ENCODE measurements at places on chromosomes 3 and 15.

DNA sequence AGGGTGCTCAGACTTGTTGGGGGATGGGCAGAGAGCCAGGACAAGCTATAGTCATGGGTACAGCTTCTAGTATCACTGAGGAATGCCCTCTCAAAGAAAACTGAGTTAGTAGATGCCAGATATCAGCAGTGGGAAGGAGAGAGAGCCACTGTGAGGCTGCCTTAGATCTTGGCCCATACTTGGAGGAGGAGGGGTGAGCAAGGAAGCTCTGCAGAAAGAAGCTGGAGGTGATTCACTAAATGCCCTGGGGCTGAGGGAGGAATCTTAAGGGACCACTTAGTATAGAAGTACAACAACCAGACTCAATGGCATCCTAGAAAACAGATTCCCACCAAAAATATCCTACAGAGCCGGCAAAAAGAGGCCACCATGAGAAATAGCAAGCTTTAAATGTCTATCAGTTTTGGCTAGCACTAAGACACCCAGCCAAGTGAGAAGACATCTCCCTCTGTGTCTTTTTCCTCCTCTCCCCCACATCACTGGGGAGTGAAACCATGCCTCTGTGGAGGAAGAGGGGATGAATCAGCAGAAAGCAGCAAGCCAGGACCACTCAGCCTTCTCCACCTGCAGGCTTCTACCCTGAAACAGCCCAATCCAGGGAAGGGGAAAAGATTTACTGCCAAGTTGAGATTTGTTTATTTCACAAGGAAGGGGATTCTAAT is 282.5 kb upstream of the STT3B start:
- no peak for DNase-seq

GRCh38 chr3:123568034-123568433 is 16.8 kb downstream of the HACD2 start:
- DNase-seq: no peak

DNA sequence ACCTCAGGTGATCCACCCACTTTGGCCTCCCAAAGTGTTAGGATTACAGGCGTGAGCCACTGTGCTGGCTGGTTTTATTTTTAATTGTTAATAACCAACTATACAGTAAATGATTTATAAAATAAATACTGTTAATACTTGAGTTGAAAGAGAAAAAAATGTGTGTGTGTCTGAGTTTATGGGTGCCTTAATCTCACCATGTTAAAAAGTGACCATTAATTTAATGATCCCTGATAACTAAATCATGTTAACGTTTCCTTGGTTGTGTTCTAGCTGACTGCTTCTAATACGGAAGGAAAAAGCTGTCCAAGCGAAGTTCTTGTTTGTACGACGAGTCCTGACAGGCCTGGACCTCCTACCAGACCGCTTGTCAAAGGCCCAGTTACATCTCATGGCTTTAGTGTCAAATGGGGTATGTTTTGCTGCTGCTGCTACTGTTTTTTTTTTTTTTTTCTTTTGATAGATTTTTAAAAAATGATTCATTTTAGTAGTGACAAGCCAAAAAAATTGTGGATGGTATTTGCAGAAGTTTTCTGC is 113.5 kb downstream of the GHSR start:
- DNase-seq: no peak

GRCh38 chr3:134772591-134772990 is 22.5 kb upstream of the EPHB1 start:
- DNase-seq: no peak

Measured in GM18507 (cell line).